Bone marrow (tissue), 2 donors: ENCODE measurements at places on chromosomes 3 and 15.

DNA sequence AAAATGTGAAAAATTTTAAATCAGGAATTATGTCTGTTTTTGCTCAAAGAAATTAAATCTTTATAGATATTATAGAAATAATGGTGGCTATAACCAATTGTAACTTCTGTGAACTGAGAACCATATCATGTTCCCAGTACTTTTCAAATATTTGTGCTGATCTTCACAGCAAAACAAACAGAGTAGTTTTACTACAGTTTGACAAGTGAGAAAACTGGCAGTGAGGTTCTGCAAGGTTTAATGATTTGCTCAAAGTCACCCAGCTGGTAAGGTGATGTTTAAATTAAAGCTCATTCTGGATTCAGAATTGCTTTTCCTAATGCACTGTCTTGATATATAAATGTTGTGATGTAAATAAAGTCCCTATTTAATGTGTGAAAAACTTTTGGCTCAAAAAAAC, 22.0 kb upstream of the SPTSSB start:
- no peak for DNase-seq

GRCh38 chr15:66573719-66574595, 8.2 kb upstream of the LCTL start:
- no peak for DNase-seq

DNA sequence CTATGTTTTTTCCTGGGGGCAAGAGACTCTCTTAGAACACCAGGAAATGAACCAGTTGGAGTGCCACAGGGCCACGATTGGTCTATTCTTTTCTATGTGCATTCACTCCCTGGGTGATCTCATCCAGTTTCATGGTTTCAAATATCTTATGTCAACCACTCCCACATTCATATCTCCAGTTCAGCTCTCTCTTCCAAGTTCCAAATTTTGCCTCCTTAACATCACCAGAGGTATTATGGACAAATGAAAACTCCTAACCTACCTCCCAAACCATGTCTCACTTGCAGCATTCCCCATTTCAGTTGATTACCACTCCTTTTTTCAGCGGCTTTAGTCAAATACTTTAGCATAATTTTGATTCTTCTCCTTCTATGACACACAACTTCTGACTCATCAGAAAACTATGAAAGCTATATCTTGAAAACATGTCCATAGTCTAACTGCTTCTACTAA, 203.1 kb upstream of the SEMA6D start:
- no peak for DNase-seq

- no peak for DNase-seq
Observed at GRCh38 chr15:48940508-48940907, 23.2 kb downstream of the SHC4 start.

- DNase-seq: no peak
Observed at GRCh38 chr3:144106970-144107369, 135.3 kb downstream of the DIPK2A start.
